ENCODE measurements at places on chromosomes 11 and 22. TPM values are rescaled to one million over a fixed set of nuclear protein-coding genes. Genes with fewer than 3 reads are reported as not detected.

DNA sequence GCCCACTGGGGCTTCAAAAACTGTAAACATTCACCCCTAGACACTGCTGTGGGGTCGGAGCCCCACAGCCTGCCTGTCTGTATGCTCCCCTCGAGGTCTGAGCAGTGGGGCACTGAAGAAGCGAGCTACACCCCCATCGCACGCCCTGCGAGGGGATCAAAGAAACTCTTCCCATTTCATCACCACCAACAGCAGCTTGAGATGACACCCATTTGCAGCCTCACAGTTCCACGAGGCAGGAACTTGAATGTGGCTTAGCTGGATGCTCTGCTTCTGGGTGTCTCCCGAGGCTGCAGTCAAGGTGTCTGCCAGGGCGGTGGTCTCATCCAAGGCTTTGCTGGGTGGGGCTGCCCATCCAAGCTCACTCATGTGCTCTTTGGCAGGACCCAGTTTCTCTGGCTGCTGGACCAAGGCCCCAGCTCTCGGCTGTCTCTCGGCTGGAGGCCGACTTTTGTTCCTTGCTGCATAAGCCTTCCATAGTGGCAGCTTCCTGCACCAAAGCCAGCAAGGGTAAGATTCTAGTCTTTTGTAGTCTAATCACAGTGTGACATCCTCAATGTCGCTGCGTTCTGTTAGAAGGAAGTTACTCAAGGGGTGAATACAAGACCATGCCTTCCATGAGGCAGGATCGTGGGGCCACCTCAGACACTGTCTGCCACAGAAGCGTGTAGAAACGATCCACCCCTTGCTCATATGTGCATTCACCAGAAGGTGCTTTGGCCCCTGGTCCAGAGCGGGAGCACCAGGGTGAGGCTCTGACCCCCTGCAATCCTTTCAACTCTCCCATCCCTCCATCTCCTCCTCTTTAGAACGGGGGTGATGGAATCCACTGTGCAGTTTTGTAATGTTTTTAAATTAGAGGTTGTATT lies 46.2 kb upstream of the SEPTIN5 start:
- no peak for DNase-seq
- no peaks in the 10 kb centered on the region for H3K36me3 ChIP-seq
- no peak overlapping the region for H3K27ac ChIP-seq
- H3K4me3 ChIP-seq = no peak overlapping the region
- no peaks in the 10 kb centered on the region for H3K4me1 ChIP-seq

DNA sequence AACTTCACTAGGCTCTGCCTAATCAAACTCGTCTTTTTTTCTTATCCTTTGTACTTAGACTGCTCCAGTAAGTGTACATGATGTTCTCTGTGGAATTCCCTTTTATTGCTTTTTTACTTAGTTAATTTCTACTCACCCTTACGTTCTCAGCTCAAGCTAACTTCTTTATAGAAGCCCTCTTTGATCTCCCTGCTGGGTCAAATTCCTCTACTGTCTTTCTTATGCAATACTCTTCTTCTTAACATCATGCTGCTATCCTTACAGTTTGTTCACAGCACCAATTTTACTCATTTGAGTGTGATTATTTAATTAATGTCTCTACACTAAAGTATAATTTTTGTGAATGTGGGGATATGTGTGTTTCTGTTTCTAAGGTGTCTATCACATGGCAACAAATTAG lies 498.3 kb downstream of the CNTN5 start:
- H3K36me3 ChIP-seq = no peaks in the 10 kb centered on the region
- H3K27me3 ChIP-seq = no peaks in the 10 kb centered on the region
- DNase-seq = no peak
- H3K4me1 ChIP-seq = no peaks in the 10 kb centered on the region
- no peak overlapping the region for H3K27ac ChIP-seq
- H3K4me3 ChIP-seq = no peak overlapping the region

- H3K36me3 ChIP-seq = no peaks in the 10 kb centered on the region
- no peak overlapping the region for H3K27ac ChIP-seq
- DNase-seq = no peak
- peaks cover 2% of the 10 kb centered on the region for H3K27me3 ChIP-seq
Measured at GRCh38 chr11:133776671-133777367, 68.5 kb downstream of the SPATA19 start.

- no peaks in the 10 kb centered on the region for H3K4me1 ChIP-seq
- peaks cover 5% of the 10 kb centered on the region for H3K36me3 ChIP-seq
- no peak overlapping the region for H3K4me3 ChIP-seq
Measured at GRCh38 chr22:35454416-35455054, 54.6 kb downstream of the MCM5 start.

DNA sequence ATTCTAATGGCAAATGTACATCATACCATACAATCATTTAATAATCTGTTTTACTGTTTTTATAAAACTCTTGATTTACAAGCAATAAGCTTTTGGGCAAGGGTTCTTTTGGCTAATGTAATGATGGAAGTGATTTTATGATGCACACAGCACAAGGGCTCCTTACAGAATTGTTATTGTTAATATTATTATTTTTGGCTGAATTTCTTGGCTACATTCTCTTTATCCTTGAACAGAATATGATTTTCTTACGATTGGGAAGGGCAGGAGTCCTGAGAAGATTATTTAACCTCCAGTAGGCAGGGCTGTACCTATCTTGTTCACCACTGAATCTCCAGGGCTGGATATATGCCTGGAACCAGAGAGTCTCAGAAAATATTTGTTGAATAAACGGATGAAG lies 70.4 kb upstream of the ARHGAP20 start:
- H3K27me3 ChIP-seq = no peaks in the 10 kb centered on the region
- H3K36me3 ChIP-seq = no peaks in the 10 kb centered on the region
- H3K27ac ChIP-seq = no peak overlapping the region
- H3K4me3 ChIP-seq = no peak overlapping the region
- no peaks in the 10 kb centered on the region for H3K4me1 ChIP-seq
- DNase-seq = no peak

- no peak overlapping the region for H3K27ac ChIP-seq
- H3K27me3 ChIP-seq = peaks cover 9% of the 10 kb centered on the region
- H3K4me3 ChIP-seq = no peak overlapping the region
- H3K36me3 ChIP-seq = no peaks in the 10 kb centered on the region
- no peaks in the 10 kb centered on the region for H3K4me1 ChIP-seq
Measured at GRCh38 chr11:118659953-118660680, 19.3 kb downstream of the TREH start.

GRCh38 chr11:88131764-88132470 lies 43.3 kb downstream of the RAB38 start:
- H3K4me3 ChIP-seq = no peak overlapping the region
- no peak overlapping the region for H3K27ac ChIP-seq
- peaks cover 2% of the 10 kb centered on the region for H3K27me3 ChIP-seq
- no peaks in the 10 kb centered on the region for H3K4me1 ChIP-seq
- H3K36me3 ChIP-seq = no peaks in the 10 kb centered on the region

DNA sequence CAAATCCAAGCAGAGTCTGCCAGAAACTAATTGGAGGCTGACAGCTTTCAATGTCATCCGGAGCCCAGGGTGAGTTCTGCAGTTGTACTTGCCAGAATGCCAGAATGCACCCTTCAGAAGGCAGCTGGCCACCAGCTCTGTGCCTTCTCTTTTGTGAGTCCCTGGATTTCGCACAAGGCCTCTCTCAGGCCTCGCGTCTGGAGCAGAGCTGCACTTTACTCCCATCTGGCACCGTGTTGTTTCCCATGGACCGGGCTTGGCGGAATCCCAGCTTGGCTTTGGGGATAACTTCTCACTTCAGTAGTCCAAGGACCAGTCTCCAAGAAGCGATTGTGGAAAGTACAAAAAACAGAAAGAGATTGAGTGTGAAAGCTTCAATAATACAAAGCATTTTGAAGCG lies 451.3 kb upstream of the KIRREL3 start:
- H3K27ac ChIP-seq = no peak overlapping the region
- no peaks in the 10 kb centered on the region for H3K27me3 ChIP-seq
- no peak overlapping the region for H3K4me3 ChIP-seq
- H3K36me3 ChIP-seq = no peaks in the 10 kb centered on the region
- no peaks in the 10 kb centered on the region for H3K4me1 ChIP-seq

DNA sequence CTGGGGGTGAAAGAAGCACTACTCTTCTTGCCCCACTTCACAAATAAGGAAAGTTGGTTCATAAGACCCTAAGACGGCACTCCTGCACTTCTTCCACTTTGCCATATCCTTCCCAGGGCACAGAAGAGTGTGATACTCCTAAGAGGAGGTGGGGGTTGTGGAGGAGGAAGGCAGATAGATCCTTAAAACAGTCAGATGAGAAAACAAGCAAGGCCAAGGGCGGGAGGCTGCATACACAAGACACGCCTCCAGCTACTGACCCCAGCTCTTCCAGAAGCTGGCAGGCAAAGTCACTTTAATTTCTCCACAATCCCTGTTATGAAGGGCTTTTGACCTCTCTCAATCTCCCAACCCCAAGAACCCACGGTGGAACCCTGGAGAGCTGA lies 1.6 kb upstream of the CHRM4 start:
- no peak for DNase-seq
- peak overlapping the region; percentile 82 for H3K4me3 ChIP-seq
- H3K27ac ChIP-seq = no peak overlapping the region
- peaks cover 13% of the 10 kb centered on the region for H3K4me1 ChIP-seq
- H3K36me3 ChIP-seq = peaks cover 5% of the 10 kb centered on the region

DNA sequence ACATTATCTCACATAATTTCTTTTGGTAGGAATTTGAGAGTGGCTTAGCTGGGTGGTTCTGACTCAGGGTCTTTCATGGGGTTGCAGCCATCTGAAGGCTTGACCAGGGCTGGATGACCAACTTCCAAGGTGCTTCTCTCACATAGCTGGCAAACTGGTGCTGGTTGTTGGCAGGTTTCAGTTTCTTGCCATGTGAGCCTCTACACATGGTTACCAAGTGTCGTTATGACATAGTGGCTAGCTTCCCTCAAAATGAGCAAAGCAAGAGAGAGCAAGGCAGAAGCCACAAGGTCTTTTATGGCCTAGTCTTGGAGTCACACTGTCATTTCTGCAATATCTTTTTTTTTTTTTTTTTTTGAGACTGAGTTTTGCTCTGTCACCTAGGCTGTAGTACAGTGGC lies 4.2 kb upstream of the TFIP11 start:
- no peak for DNase-seq
- H3K4me3 ChIP-seq = no peak overlapping the region
- H3K36me3 ChIP-seq = peaks cover 8% of the 10 kb centered on the region

DNA sequence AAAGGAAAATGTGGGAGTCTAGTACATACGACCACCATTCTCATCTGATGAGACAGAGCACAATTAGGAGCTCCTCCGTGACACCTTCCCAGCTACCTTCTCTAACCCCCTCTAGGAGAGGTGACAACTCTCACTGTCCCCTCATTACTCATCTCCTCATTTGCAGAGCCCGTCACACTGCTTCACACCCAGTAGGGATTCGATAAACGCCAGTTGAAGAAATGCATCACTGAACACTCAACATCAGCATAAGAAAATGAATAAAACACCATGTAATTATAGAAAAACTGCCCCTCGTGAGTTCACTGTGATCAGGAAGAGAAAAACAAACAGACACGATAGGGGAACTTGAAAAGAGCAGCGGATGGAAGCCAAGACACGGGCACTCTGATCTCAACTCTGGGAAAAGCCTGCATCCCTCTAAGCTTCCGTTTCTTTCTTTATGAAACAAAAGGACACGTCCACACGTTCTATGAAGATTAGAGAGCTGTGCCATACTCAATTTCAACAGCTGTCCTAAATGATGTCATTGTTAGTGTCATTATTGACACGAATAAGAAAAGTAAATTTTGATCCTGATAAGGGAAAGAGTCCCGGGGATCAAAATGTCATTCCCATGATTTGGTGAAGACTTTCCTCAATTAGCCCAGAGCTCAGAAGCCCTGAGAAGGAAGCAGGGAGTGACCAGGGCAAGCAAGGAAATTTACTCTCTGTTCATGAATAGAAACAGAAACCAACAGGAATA lies 356.9 kb downstream of the LARGE1 start:
- peaks cover 12% of the 10 kb centered on the region for H3K4me1 ChIP-seq
- no peaks in the 10 kb centered on the region for H3K36me3 ChIP-seq
- DNase-seq = no peak
- H3K27me3 ChIP-seq = no peaks in the 10 kb centered on the region
- H3K4me3 ChIP-seq = no peak overlapping the region
- H3K27ac ChIP-seq = no peak overlapping the region

DNA sequence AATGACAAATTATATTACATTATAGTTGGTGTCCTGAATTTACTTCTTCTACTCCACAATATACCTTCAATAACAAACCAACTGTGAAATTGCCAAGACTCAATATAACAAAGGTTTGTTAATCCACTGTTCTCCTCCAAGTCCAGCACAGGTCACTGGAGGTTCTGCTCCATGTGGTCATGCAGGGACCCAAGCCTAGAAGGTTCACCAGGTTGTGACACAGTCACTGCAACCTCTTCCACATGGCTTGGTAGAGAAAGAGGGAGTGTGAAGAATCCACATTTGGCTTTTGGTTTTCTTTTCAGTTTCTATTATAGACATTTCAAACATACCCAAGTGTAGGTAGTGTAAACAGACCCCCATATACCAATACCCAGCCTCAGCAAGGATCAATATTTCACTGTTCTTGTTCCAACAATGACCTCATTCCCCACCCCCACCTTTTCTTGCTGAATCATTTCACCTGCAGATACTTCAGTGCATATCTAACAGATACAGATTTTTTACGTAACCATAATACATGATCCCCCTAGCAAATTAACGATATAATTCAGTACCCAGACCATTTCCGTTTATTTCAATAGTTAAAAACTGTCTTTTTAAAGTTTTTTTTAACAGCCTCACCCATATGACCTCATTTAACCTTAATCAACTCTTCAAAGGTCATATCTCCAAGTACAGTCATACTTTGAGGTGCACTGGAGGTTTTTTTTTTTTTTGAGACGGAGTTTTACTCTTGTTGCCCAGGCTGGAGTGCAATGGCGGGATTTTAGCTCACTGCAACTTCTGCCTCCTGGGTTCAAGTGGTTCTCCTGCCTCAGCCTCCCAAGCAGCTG lies 14.1 kb downstream of the FGF19 start:
- H3K4me1 ChIP-seq = peaks cover 23% of the 10 kb centered on the region
- no peak overlapping the region for H3K27ac ChIP-seq
- H3K4me3 ChIP-seq = no peak overlapping the region
- no peaks in the 10 kb centered on the region for H3K36me3 ChIP-seq
- no peak for DNase-seq

- H3K4me1 ChIP-seq = no peaks in the 10 kb centered on the region
- no peak for DNase-seq
- H3K4me3 ChIP-seq = no peak overlapping the region
- H3K27ac ChIP-seq = no peak overlapping the region
Measured at GRCh38 chr22:49432897-49433443, 394.7 kb downstream of the BRD1 start.

GRCh38 chr11:76038608-76039007 lies 167.7 kb downstream of the WNT11 start:
- H3K4me1 ChIP-seq = no peaks in the 10 kb centered on the region
- DNase-seq = no peak

GRCh38 chr11:105862736-105863367 lies 159.2 kb downstream of the MSANTD4 start:
- no peaks in the 10 kb centered on the region for H3K36me3 ChIP-seq
- no peak overlapping the region for H3K4me3 ChIP-seq
- H3K4me1 ChIP-seq = no peaks in the 10 kb centered on the region
- no peak for DNase-seq

The USH1C gene
- not detected for total RNA-seq

The LSP1 gene
- 262 TPM for total RNA-seq

The ZBTB16 gene
- 3.9 TPM for total RNA-seq

The RIMBP3B gene
- total RNA-seq = not detected

The PARVA gene
- not detected for total RNA-seq

The TST gene
- total RNA-seq = 6.9 TPM

The RASD2 gene
- total RNA-seq = not detected

The BTBD18 gene
- total RNA-seq = not detected
